Hepatic stellate cell (primary cell): ENCODE measurements at places on chromosomes 2 and 18.

- no peak for DNase-seq
Observed at GRCh38 chr2:108385411-108386071, 7.8 kb downstream of the SULT1C4 start.

- DNase-seq: no peak
Observed at GRCh38 chr2:154551649-154552048, 146.8 kb upstream of the KCNJ3 start.

GRCh38 chr2:41854227-41854626 is 193.6 kb upstream of the PKDCC start:
- DNase-seq: no peak

- no peak for DNase-seq
Observed at GRCh38 chr2:10783421-10783820, 29.2 kb downstream of the PDIA6 start.

GRCh38 chr18:58186258-58186948 is 142.4 kb downstream of the NEDD4L start:
- DNase-seq: peak; percentile 58

DNA sequence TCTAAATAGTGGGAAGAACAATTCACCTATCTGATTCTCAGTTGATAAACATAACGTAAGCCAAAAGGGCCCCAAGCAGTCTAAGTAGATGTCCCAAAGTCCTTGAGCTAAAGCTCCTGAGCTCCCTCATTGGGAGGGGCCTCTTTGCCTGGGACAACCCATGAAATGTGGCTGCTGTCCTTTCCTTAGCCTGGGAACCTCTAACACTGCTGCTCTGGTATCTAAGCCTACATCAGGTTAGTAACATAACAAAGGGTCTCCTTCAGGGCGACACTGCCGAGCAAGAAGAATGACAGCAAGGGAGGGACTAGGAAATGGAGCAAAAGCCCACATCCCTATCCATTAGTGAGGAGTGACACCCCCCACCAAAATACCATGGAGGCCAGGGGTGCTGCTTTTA is 98.3 kb downstream of the MAPRE2 start:
- DNase-seq: no peak

- no peak for DNase-seq
Observed at GRCh38 chr2:158115202-158115767, 13.6 kb downstream of the UPP2 start.

DNA sequence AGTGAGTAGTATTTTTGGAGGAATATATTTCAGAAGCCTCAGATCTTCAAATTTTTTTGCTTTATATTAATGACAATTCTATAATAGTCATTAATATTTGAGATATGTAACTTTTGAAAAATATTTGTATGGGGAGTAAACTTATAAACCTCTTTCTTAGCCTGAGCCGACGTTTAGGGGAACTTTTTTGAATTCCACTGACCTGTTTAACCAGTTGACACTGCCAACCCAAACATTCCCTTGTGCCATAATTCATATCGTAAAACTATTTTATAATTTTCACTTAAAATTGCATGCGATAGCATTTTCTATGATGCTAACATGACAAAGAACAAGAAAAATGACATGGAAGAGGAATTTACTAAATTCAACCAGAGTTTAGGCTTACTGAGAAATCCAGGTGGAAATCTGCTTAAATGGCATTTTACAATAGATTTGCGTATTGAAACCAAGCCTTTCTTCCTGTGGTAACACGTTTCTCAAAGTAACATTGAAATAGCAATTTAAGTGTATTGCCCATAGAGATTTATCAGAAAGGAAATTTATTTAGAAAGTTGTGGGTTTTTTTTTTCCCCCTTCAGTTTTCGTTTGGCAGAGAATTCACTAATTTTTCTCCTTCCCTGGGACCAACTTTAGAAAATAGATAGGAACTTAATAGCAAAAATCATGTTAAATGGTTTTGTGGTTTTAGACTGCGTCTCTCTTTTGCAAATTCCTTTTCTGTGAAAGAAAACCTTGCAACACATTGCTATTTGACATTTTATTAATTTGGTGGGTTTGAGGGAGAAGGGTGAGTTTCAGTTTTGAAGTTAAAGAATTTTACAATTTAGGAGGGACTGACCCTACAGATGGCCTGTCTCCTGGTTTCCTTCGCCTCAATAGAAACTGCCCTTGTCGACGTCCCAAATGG is 77.4 kb downstream of the TANC1 start:
- no peak for DNase-seq

DNA sequence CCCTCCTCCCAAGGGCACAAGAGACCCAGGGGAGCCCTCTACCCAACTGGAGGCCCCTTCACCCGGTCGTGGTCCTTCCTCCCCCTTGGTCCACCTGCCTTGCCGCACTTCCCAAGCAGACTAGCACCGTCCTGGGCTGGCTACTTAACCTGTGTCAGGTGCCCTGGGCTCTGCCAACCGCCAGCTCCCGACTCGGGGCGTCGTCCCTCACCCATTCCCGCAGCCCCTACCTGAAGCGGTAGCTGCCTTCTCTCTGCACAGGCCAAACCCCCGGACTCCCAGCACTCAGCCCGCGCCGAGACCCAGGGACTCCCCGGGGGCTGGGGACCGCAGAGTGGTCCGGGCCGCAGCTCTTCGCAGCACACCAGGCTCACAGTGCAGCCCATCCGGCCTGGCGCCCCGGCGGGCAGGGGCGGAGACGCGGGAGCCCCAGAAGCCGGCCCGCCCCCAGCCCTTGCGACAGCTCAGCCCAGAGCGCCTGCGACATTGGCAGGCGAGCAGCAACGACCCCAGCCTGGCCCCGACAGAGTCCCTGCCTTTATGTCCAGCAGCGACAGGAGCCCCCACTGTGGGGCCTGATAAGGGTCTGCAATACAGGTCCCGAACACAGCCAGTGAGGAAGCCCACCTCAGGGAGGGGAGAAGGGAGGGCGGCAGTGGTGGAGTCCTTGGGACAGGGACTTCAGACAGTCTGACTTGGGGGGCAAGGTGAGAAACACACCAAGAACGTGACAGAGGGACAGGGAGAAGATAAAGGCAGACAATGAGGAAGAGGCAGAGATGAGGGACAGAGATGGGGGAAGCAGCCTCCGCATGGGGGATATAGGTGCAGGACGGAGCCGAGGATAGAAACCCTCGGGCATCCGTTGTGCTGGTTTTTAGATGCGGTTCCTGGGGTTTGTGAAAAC is 31.0 kb upstream of the TNS1 start:
- DNase-seq: no peak

GRCh38 chr2:145044491-145044890 is 524.6 kb upstream of the ZEB2 start:
- no peak for DNase-seq

DNA sequence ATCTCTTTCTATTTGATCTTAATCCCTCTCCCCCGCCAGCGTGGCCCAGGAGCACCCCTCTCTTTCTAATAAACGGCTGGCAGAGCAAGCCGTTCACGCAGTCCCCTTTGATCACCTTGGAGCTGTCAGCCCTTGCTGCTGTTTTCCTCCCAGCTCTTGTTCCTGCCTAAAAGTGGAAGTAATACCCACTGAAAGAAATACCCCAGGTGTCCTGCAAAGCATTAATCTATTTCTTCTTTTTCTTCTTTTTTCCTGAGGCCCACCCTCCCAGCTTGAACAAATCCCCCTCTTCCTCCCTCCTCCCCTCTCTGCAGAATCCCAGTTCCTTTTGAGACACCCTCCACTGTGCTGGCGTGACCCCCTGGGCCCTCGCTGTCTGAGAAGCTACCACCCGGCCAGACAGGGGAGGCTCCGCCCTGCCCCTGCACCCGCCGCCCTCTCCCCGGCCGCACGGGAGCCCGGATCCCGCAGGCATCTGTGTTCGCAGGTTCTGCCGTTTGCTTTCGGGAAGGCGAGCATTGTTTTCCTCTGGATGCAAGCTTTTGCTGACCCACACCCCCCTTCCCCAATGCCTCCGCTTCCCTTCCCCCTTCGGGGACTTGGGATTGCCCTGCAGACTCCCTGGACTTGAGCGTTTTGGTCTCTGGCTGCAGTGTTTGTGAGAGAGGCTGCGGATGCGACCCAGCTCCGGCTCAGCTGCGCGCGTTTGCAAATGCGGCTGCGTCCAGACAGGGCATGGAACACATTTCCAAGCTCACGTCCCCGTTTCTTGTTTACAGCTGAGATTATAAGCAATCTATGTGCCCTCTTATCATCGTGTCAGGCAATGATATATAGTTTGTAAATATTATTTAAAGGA is 631.5 kb downstream of the NYAP2 start:
- peak; percentile 60 for DNase-seq

GRCh38 chr2:55425431-55425831 is 5.8 kb upstream of the CCDC88A start:
- peak; percentile 45 for DNase-seq

DNA sequence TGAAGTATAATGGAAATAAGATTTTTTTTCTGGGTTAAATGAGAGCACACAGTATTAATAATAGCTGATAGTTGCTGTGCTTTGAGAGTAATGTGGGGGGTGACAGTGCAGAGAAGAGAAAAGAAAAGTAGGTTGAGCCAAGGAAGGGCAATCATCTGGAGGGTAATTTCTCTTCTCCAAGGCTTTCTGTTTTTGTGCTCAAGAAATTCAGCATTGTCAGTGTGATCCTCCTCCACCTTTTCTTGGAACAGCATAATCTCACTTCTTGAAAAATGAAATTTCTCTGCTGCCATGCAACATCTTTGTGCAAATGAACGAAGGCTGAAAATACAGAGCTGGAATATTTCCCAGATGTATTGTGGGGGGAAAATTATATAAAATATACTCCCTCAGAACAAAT is 673.1 kb downstream of the LRRTM4 start:
- DNase-seq: no peak

DNA sequence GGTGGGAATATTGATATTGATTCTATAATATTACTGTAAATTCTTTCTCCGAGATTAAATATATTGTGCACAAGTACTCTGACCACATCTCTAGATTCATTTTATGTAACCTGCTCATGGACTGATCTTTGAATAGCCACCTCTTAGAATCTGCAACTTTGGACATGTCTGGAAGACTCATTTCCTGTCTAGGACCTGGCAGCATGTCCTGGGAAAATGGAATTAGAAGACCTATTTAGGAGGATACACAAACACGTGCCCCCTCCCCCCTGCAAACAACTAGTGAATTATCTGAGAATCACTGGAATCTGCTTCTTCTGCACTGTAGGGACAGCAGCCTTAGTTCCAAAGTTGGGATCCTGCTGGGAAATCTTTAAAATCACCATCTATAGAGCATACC is 94.1 kb downstream of the UBE2E3 start:
- no peak for DNase-seq

DNA sequence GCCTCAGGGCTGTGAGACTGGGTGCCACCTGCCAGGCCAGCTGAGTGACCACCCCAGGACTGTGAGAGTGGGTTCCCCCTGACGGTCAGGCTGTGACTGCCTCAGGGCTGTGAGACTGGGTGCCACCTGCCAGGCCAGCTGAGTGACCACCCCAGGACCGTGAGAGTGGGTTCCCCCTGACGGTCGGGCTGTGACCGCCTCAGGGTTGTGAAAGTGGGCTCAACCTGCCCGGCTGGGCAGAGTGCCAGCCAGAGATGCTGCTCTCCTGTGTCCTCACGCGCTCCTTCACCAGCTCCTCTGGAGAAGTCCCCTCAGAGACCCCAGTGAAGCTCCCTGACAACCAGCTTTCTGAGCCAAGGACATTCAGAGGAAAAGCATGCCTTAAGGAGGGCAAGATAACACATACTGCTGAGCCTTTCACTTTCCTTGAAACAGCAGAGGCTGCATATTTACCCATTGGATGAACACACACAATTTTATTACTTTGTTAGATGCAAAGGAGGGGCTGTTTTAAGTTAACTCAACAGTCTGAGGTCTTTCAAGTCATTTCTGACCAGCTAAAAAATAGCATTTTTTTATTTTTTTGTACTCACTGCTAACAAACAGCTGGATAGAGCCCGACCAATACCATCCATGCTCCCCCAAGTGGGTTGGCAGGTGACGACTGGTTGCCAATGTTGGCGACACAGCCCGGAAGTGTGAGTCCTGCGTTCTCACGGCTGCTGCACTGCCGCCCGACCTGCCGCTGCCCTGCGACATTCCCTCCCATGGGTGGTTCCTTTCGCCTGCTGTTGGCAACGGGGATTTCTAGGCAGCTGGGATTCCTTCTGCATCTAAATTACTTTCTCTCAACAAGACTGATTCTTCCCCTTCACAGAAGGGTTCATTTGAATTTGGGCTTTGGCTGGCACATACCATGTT is 70.7 kb downstream of the NDUFA10 start:
- DNase-seq: peak; percentile 28

- DNase-seq: no peak
Observed at GRCh38 chr2:109391243-109391642, 222.5 kb downstream of the SEPTIN10 start.

- DNase-seq: no peak
Observed at GRCh38 chr18:58348951-58349350, 279.9 kb downstream of the ALPK2 start.

GRCh38 chr18:55314031-55314430 is 274.0 kb downstream of the TCF4 start:
- DNase-seq: no peak

GRCh38 chr2:67576991-67577390 is 179.9 kb downstream of the ETAA1 start:
- no peak for DNase-seq

- DNase-seq: peak; percentile 5
Observed at GRCh38 chr2:72722492-72723070, 103.3 kb downstream of the EXOC6B start.
